Progenitor cell of endocrine pancreas (in vitro differentiated cells): ENCODE measurements at places on chromosomes 5 and 9.

- DNase-seq = no peak
Measured at GRCh38 chr9:134644725-134645606, 3.4 kb downstream of the COL5A1 start.

DNA sequence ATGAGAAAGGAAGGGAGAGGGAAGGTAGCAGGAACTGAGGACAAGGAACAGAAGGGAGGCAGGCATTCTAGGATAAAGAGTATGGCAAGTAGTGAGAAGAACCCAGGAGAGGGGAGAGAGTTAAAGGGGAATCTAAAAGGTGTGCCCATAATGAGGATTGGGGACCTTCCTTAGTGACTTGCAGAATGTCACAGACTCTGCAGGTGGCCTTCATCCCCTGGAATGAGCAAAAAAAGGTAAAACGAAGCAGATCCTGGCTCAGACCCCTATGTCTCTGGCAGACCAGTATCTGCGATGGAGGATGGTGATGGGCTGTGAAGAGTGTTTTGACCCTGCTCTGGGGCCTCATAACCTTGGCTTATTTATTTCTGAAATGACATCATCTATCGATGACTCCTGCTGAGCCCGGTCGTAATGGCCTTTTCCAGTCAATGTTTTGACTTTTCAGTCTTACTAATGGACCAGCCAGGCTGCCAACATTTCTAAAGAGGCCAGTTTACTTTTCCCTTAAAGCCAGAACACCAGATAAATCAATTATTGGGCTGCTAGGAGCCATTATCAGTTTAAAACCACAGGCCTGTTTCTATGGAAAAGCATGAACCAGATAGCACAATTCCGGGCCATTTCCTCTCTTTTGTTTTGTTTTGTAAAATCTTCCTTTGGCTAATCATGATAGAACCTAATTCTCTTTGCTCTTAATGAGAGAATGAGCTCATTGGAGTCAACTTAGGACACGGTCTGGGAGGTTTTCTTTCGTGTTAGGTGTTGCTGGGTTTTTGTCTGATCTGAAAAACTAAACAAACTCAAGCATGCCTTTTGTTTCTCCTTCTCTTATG lies 3.1 kb downstream of the TMOD1 start:
- no peak for DNase-seq

DNA sequence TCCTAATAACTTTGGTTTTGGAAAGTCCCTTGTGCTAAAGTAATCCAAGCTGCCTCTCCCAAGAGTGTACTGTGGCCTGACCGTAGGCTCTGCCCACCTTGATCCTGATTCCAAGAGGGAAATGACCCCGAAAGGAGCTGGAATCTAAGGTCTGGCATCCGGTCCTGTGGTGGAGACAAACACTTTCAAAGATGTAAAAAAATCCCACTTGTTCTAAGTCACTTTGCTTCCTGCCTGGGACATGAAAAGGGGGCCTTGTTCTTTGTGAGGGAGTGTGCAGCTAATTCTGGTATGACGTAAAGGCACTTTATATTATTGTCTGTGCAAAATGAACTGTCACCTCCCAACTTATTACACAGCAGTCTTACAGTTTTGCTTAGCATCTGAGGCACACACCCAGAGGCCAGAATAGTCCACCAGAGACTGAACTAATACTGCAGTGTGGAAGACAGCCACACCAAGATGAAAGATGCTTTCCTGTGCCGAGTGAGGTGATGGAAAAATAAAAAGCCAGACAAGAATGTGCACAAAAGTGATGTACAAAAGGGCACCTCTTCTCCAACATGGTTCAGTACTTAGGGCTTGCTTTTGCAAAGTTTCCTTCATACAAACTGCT lies 128.7 kb downstream of the SLC12A2 start:
- no peak for DNase-seq

DNA sequence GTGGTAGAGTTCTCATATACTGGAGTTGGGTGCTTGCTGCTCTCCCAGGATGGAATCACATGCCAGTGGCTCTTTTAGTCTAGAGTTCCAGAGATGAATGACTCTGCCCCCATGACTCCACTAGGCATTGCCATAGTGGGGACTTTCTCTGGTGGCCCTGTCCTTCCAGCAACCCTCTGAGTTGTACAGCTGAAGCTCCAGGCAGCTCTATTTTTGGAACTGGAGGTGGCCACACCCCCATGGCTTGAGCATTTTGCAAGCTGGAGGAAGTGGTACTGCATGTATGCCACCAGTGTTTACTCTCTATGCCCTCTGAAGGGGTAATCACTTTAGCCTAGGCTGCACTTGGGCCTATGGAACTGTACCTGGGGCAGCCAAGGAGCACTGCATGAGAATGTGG lies 112.6 kb downstream of the RANBP17 start:
- no peak for DNase-seq

- DNase-seq = no peak
Measured at GRCh38 chr9:137192859-137193258, 4.4 kb downstream of the SSNA1 start.

DNA sequence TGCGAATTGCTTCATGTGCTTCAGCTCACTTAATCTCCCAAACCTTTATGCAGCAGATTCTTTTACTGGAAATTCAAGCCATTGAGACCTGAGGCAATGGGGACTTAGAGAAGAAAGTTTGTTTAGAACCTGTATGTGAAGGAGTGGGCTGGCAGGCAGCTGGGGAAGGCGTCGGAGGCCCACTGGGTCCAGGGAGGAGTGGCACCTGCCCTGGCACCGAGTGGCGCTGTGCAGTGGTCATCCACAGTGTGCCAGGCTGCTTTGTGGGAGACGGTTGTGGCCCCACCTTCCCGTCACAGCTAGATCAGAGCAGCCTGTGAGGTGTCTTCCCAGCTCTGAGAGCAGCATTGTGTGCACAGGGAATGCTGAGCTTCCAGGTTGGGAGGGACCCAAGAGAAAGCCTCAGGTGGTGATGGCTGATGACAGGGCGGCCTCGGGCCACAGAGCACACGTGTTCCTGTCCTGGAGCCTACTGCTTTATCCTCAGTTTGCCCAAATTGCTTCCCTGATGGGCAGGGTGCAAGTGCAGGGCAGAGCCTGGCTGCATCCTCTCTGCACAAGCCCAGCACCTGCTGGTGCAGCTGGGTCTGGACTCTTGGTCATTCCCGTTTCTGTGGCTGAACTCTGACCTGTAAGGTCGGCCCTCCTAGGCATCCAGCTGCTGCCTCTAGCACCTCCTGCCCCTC lies 175.2 kb downstream of the CACNA1B start:
- DNase-seq = no peak

GRCh38 chr5:4862500-4862899 lies 277.6 kb upstream of the ADAMTS16 start:
- no peak for DNase-seq

- peak; percentile 86 for DNase-seq
Measured at GRCh38 chr9:97411789-97412625, at the start of gene TDRD7. Gene TDRD7 (plus strand): TSS chr9:97412096. CDS start chr9:97428466, 16,370 bp downstream.

DNA sequence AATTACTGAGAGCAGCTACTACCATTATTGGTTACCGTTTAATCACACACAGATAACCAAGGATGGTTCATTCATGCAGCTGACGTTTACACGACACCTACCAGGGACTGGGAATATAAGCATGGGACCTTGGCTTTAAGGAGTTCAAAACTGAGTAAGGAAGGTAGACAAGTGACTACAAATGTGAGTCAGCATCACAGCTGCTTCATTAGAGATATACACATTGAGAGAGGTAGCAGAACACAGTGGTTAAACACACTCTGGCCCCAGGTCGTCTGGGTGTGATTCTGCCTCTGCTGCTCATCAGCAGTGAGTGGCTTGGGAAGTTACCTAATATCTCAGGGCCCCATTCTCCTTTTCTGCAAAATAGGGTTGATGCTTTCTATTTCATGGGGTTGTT lies 268.6 kb downstream of the NR3C1 start:
- no peak for DNase-seq

DNA sequence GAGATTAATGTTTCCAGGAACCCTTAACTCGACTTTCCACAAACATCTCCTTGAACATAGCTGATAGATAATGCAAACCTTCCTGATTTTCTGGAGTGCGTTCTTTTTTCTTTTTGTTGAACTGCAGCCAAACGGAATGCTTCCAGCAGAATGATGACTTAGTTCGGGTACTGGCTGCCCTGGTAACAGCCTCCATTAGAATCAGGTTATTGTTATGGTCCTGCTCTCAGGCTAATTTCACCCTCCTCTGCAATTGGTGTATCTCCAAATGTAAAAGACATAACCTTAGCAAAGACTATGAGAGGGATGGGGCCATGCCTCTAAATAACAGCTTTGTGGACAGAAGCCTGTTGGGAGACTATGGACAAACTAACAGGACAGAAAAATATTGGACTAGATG lies 116.5 kb downstream of the PDE4D start:
- no peak for DNase-seq

DNA sequence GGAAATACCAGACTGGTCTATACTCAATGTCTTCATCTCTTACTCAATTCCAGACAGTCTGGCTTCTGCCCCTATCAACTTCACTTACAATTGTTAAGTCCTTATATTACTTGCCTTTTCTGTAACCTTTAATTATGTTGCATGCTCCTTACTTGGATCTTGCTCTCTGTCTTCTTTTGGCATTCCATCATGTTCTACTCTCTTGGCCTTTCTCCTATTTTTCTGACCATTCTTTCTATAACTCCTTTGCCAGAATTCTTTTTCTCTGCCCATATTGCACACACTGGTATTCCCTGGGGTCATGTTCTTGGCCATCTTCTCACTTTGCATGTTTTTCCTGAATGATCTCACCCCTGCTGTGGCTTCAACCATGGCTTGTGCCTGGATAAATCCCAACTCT lies 209.8 kb upstream of the ZNF462 start:
- DNase-seq = no peak

GRCh38 chr9:136370687-136371532 lies 2.6 kb downstream of the CARD9 start:
- DNase-seq = no peak

DNA sequence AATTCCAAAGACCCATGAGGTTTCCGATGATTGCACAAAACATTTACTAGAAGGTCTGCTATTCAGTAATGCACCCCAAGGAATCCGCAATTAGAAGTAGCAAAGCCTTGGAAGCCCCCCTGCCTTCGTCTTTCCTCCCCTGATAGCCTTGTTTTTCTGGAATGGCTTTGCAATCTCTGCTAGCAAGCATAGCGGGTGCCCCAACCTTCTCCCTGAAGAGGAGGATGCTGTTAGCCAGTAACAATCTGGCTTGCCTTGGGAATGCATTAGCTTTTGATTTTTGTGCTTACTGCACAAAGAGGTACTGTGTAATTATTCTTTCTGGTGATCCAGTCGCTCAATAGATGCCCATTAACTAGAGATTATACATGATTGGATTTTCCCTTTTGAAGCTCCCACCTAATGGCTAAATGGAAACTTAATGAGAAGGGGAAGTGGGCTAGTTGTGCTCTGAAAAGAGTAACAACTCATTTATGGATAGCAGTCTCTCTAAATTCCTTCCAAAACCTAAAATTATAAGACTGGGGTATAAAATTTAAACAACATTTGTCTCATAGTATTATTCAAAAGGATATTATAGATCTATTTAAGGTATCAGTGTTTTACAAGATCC lies 91.6 kb downstream of the FBXW11 start:
- no peak for DNase-seq

- no peak for DNase-seq
Measured at GRCh38 chr9:121947775-121948174, 145.3 kb downstream of the TTLL11 start.

GRCh38 chr9:33082538-33083326 lies 6.3 kb upstream of the SMU1 start:
- no peak for DNase-seq

DNA sequence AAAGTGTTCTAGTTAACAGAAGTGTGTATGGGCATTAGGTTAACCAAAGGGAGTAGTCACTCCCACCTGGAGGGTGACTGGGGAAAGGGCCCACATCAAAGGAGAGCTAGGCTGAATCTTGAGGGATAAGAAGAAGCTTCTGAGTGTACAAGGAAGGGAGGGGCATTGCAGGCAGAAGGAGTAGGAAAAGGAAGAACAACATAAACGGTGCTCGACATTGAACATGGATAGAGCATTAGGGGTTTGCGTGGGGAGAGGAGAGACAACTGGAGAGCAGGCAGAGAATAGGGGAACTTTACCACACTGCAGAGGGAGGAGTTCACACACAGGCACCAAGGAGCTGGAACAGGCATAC lies 5.3 kb upstream of the GLRX start:
- DNase-seq = no peak

GRCh38 chr5:52989781-52990527 lies 802 bp downstream of the ITGA2 start:
- DNase-seq = peak; percentile 30

DNA sequence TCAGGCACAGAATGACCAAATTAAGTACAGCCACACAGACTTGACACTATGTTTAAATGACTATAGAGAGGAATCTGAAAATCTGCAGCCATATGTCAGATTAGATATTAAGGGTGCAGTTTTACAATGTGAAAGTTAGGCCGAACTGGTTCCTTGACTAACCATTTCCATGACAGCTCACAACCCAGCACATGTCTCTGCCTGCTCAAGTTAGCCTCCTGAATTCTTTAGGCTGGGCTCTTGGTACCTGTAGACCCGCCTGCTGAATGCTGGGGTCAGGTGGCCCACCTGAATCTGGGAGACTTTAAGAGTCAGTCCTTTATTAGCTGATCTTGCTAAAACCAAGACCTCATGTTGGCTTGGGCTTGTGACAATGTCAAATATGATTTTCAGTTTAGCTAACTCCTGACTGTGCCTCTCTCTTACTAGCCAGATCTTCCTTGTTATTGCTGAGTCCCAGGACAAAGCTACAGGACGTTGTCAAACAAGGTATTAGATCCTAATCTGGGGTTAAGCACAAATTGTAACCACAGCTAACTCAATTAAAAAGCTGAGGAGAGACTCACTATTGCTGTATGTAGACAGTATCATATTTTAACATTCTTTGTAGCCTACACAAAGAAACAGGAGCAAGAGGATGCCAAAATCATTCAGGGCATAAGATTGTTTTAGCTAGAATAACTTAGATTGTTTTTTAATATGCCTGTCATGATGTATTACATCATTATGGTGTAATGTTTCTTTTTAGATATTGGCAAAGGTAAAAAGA lies 490.9 kb downstream of the SEMA5A start:
- no peak for DNase-seq

DNA sequence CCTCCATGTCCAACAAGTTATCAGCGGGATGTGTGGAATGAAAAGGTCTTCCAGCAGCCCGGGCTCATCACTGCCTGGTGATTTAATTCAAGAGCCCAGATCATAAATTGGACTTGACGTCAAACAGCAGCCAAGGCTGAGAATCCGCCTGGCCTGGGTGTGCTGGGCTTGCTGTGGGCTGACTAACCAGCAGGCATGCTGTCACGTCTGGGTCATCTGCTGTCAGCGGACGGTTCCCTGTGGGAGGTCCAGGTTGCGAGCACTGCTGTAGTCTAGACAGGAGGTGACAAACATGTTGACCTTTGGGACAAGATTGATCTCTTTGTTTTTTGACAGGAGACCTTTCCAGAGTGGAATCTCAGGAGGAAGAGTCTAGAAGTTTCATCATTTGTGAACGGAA lies 289.7 kb downstream of the OSTF1 start:
- DNase-seq = no peak

- no peak for DNase-seq
Measured at GRCh38 chr5:20166456-20166855, 178.5 kb upstream of the CDH18 start.

GRCh38 chr9:75903785-75904360 lies 13.4 kb downstream of the PCSK5 start:
- no peak for DNase-seq
